ENCODE measurements at places on chromosomes 11 and 22. TPM values are rescaled to one million over a fixed set of nuclear protein-coding genes. Genes with fewer than 3 reads are reported as not detected.

GRCh38 chr22:46078241-46079092, 71.9 kb upstream of the PPARA start:
- no peak for DNase-seq

- DNase-seq: no peak
Observed at GRCh38 chr22:19119949-19120348, 2.3 kb downstream of the DGCR2 start.

DNA sequence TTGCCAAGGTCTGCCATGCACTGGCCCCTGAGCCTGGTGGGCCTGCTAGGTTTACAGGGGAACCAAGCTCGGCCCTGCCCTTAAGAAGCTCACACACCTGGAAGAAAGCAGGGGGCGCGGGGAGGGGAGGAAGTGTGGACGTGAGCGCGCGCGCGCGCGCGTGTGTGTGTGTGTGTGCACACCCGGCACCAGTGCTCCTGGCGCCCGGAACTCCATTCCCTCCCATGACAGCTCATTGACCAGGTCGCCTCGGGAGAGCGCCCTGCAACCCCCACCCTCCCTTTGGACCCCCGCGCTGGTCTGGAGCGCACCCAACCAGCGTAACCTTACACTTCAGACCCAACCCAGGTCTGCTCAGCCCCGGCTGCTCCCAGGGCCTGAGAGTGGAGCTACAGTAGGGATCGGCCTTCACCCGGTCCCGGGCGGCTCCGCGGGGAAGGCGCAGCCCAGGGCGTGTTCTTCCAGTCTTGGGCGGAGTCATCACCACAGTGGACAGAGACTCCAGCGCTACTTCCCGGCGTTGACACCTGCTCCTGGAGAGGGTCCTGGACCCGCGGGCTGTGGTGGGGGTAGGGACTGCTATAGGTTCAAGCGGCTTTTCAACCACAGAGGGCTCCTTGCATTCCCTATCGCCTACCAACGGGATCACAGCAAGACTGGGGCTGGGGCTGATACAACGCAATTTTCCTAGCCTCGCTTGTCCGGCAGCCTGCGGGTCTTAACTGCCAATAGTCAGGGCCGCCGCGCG, 1.5 kb downstream of the GALNT18 start:
- DNase-seq: no peak

DNA sequence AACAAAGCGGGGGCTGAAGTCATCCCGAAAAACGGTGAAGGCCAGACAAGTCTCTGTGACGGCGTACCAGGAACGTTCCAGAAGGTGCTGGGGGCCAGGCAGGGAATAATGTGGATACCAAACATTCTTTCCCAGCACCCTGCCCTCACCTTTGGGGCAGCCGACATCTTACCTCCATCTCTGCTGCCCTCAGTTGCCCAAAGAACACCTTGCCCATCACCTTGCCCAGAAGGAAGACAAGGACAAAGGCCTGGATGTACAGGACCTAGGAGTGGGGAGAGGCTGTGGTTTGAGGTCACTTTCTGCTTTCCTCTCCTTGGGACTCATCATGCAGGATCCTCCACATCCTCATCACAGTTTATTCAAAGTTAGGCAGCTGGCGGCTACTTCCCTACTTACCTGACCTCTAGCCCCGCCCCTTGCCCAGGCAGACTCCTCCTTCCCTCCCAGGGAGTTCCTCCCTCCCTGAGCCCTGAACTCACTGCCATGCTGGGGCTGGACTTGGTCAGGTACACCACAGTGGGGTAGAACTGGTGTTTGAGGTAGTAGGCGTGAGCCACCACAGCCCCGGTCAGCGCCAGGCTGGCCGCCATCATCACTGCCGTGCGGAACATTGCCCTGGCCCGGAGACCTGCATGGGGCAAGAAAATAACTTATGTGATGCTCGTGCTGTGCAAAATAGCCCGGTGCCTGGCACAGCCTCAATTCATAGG, 1.2 kb downstream of the SYVN1 start:
- peak; percentile 82 for DNase-seq

GRCh38 chr11:102680945-102681344, 24.6 kb downstream of the MMP27 start:
- no peak for DNase-seq

GRCh38 chr11:126113515-126113957, 50.9 kb upstream of the CDON start:
- no peak for DNase-seq

GRCh38 chr11:118980191-118980881, 8.8 kb downstream of the FOXR1 start:
- DNase-seq: no peak

- DNase-seq: no peak
Observed at GRCh38 chr11:62125881-62126280, 2.1 kb downstream of the INCENP start.

GRCh38 chr11:93850594-93851018, at the start of gene VSTM5:
TSS of gene VSTM5 (minus strand) at chr11:93850618. CDS start at chr11:93850502, 116 bp downstream.
- no peak for DNase-seq

DNA sequence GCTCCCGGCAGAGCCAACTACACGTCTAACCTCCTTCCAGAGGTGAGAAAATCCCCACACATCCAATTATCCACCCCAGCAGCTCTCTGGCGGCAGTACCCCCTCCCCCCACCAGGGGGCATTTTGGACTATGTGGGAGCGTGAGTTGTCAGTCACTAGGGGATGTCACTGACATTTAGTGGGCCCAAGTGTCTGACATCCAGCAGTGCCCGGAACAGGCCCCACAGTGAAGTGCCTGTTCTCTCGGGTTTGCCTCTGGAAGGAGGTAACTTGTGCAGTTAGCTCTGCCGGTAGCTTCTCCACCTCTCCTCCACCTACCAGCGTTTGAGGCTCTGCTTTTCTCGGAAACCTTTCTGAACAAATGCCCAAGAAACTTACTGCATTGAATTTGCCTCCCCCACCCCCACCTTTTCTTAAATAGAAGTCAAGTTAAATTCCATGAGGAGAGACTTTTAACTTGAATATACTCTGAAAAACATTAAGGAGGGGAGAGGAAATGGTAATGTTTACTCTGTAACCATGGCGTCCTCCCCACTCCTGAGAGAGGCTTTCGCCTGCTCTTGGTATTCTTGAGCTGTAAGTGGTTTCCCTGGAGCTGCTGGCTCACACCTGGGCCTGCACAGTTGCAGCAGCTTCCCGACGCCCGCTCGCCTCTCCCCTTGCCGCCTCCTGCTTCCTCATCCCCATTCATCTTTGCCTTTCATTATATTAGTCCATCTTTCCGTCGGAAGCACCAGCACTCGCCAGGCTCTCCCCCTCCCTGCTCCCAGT, 112.8 kb downstream of the WNT7B start:
- peak; percentile 73 for DNase-seq

GRCh38 chr11:50298182-50298988, 265.7 kb downstream of the OR4C45 start:
- no peak for DNase-seq

DNA sequence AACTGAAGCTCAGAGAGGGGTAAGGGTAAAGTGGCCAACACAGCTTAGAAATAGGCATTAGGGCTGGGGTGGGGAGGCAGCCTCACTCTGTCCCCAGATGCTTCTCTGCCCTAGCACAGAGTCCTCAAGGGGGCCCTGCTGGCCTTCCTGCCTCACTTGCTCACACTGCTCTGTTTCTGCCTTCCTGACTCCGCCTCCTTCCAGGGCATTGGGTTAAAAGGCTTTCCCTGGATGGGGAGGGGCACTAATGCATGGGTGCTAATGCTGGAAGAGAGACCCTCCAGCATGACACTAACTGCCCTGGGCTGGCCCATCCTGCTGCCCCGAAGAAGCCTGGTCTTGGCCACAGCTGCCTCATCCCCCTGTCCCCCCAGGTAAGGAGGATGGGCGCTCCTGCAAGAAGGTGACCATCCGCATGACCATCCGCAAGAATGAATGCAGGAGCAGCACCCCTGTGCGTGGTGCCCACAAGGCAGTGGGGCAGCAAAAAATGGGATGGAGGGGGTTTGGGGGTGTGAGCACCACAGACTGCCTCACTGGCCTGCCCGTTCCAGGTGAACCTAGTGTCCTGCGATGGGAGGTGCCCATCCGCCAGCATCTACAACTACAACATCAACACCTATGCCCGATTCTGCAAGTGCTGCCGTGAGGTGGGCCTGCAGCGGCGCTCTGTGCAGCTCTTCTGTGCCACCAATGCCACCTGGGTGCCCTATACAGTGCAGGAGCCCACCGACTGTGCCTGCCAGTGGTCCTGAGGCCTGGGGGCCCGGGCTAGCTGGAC, 74.0 kb upstream of the MYOD1 start:
- no peak for DNase-seq

DNA sequence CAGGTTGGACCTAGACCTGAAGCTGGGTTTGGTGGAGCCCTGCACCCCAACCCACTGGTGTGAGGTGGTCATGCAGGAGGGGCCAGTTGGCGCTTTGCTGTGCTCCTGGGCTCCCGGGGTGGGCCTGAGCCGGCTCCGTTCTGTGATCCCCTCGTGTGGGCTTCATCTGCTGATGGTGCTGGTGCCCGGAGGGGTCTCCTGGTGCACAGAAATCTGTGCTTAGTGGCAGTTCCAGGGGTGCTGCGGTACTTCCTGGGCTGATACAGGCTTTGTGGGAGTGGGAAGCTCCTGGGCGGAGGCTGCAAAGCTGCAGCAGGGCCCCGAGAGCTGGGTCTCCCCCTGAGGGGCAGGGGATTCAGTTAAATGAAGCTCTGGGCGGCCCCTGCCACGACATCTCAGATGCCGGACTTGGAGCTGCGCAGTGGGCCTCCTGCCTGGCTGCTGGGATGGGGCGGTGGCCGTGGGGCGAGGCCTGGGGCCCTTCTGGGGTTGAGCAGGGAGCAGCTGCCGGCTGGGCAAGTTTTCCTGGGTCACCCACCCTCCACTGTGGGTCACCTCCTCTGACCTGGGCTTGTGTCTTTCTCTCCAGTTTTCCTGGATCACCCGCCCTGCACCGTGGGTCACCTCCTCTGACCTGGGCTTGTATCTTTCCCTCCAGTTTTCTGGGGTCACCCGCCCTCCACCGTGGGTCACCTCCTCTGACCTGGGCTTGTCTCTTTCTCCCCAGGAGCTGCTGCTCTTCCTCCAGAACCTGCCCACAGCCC, 410.5 kb downstream of the TBC1D22A start:
- no peak for DNase-seq

DNA sequence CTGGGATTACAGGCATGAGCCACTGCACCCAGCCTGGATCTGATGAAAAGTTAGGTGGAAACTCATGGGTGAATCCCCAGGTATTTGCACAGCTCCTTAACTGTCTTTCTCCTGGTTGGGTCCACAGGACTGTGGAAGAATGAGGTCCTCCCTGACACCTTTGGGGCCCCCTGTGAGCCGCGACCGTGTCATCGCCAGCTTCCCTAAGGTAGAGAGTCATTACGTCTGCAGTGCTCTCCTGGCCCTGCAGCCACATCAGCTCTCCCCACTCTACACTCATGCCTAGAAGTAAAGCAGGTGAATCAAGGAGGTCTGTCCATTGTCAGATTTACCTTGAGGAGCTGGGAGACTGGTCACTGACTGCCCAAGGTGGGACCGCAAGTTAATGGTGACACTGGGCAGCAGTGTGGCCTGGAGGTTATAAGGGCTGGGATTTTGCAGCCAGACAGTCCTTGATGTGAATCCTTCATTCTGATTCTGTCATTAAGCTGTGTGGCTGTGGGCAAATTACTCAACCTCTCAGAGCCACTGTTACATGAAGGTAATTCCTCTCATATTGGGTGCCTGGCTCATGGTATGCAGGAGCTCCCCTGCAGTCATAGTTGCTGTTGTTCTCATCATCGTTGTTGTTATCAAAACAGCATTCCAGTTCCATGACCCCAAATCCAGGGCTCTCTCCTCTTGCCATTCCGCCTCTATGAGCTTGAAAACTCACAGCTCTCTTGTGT, 1.4 kb downstream of the RAB36 start:
- DNase-seq: no peak

DNA sequence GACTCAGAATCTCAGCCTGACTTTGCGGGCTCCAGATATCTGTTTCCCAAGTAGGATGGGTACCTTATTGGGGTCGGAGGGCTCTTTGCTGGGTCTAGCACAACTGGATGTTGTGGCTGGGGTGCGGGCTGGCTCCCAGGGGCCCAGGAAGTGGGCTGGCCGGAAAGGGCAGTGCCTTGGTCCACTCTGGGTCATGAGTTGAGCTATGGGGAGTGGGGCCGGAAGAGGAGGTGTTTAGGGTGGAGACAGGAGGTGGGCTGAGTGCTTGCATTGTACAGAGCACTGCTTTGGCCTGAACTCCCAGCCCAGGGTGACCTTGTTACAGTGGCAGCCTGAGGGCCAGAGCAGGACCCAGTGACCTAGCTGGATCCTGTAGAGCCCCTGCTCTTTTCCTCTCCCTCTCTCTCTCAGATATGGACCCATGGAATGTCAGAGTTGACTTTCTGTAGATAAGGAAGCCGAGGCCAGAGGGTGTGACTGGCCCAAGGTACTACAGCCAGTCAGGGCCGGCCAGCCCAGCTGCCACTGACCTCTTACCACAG, 13.2 kb downstream of the PHLDB1 start:
- DNase-seq: no peak

- DNase-seq: no peak
Observed at GRCh38 chr22:18067121-18067520, 10.7 kb upstream of the PEX26 start.

DNA sequence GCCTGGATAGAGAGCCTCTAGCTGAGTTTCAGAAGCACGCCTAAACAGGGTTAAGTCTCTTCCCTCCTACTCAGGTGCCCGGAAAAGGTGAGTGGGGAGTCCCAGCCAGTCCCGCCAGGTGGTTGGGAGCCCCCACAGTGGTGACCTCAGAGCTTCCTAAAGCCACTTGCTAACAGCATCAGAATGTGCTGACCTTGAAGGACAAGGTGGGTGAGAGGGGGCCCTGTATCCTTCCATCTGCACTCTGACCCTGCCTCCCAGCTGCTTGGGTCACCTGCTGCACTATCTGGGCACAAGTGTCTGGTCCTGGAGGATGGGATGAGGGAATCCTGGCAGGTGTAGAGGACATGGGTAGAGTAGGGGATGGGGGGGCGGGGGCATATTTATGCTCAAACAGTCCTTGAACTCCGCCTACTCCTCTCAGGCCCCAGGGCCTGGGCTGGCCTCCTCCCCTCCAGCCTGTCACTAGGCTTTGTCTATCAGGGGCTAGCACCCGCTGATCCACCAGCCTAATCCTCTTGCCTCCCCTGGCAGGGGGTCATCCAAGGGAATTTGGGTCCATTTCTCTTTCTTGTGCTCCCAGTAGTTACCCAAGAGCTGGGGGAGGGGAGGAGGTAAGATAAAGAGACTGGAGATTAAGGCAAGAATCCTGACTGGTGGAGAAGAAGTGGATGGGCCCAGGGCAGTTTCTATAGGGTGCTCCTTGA, 3.4 kb downstream of the USP2 start:
- peak; percentile 10 for DNase-seq

Gene VPS26B
- 35.3 TPM for total RNA-seq

Gene WBP2NL
- 10.1 TPM for total RNA-seq

Gene TREH
- not detected for total RNA-seq

Gene KRTAP5-2
- not detected for total RNA-seq

Gene OR51B5
- total RNA-seq: 0.67 TPM

Gene MMP8
- not detected for total RNA-seq

Gene GSTT2
- total RNA-seq: not detected

Gene C11orf86
- total RNA-seq: not detected

Gene KMT5B
- 77.8 TPM for total RNA-seq

Gene RFPL2
- total RNA-seq: not detected

Gene CWC15
- total RNA-seq: 59.5 TPM

Gene KCNJ5
- total RNA-seq: not detected

All from B cell (primary cell).